ENCODE measurements at places on chromosomes 12 and 14. TPM values are rescaled to one million over a fixed set of nuclear protein-coding genes. Genes with fewer than 3 reads are reported as not detected.

The CDC42BPB gene
- 26.6 TPM for total RNA-seq

The TTC7B gene
- total RNA-seq = 40.2 TPM

The MANSC4 gene
- total RNA-seq = not detected

The TBX3 gene
- total RNA-seq = 3.3 TPM

The APAF1 gene
- 16.3 TPM for total RNA-seq

The VRTN gene
- total RNA-seq = not detected

GRCh38 chr14:76391981-76392690 lies 16.2 kb downstream of the ESRRB start:
- no peak for DNase-seq

GRCh38 chr12:69844416-69844815 lies 19.4 kb downstream of the MYRFL start:
- DNase-seq = no peak

- no peak for DNase-seq
These were observed 27.5 kb upstream of the PLEKHG7 start for GRCh38 chr12:92675092-92675865.

GRCh38 chr14:105865904-105866840 lies 339.8 kb downstream of the TMEM121 start:
- DNase-seq = no peak

GRCh38 chr12:48122065-48122834 lies 3.1 kb downstream of the PFKM start:
- DNase-seq = no peak

GRCh38 chr14:24036169-24036962 lies 15.4 kb upstream of the CARMIL3 start:
- peak; percentile 49 for DNase-seq

DNA sequence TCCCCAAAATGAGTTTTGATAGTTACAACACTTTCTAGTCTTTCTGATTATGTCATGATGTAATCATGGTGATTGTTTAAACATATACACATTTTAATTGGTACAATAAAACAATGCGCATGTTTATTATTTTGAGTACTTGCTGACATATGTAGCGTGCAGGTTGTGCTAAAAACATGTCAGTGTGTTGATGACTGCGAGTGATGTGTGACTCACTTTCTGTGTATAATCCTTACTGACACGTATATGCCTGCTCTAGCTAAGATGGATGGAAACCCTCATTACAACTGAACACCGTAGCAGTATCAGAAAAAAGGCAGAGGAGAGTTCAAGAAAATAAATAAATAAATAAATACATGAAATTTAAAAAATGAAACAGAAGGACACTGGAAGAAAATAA lies 1552.4 kb upstream of the FLRT2 start:
- DNase-seq = no peak

DNA sequence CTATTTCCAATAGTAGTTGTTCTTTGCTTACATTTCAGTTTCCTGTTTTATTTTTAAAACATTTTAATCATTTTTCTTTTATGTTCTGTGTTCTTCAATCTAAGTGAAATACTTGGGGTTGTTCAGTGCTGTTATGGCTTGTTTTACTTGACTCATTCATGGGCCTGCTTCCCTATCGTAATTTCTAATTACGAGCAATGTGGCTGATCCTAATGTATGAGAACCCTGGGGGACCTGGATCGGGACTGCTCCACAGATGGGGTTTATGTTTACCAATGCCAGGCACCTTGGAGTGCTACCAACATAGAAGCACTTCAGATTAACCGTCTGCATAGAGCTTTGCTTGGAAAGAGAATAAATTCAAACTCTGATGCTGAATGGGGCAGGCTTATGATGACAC lies 29.8 kb downstream of the TECPR2 start:
- DNase-seq = no peak

GRCh38 chr12:51626629-51627028 lies 35.6 kb downstream of the SCN8A start:
- DNase-seq = no peak

DNA sequence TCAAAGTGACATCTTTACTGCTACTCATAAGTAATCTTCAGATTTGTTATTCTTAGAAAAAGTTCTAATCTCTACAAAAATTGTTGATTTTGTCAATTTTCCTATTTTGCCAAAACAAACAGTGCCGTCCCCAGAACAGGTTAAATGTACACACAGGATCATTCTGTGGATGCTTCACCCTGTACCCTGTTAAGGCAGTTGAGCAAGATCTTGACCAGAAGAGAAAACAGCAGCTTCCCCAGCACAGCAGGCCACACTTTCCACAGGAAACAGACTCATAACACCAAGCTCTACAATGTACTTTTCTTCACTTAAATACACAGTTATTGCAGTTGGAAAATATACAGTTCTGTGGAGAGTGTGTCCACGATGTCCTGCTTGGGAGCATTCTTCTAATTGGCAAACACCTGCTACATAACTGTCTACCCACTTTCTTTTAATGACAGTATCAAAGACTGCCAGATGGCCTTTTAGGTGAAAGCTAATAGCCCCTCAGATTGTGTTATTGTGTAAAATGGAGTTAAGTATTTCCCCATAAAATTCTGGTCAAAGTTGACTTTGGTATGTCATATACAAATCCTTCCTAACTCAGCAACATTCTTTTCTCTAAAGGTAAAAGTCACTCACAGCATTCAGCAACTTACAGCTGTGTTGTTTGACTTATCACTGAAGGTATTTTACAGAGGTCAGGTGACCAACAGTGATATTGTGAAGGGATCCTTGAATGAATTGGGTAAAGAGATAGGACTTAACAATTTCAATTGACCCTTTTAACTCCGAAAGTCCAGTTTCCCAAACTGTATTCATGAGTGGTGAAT lies 77.0 kb downstream of the SEC23A start:
- DNase-seq = no peak

DNA sequence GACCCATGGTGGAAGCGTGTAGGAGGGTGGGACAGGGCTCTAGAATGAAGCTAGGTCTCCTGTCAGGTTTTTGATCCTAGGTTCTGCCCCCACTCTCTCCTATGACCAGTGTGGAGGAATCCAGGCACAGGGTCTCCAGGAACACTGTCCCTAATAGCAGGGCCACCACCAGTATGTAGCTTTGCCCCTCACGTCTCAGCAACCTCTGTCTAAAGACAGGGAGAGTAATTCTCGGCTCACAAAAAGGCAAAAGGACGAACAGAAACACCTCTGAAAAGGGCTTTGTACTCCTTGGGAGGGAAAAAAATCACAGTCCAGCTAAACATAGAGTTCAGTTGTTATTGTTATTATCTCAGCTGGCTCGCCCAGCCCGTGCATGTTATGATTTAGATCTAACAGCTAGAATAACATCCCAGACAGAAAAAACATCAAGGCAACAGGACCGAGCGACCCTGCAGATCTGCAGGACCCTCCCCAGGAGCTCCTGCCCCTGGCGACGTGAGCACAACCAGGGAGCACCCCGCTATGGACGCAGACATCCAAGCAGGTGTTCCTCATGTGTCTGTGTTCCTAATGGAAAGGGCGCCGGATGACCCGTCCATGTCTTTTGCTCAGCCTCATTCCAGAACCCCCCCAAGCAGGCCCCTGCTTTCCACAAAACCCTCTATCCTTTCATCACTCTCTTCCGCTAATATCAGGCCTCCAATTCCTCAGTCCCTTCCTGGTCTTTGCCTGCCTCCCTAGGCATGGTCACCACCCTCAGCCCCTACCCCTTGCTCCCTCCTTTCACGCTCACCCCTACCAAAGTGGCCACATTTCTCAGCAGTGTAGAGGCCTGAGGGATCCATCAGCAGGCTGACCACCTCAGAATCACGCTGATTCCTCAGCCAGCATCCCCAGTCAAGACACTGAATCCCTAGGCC lies 14.2 kb upstream of the SLC6A12 start:
- no peak for DNase-seq

DNA sequence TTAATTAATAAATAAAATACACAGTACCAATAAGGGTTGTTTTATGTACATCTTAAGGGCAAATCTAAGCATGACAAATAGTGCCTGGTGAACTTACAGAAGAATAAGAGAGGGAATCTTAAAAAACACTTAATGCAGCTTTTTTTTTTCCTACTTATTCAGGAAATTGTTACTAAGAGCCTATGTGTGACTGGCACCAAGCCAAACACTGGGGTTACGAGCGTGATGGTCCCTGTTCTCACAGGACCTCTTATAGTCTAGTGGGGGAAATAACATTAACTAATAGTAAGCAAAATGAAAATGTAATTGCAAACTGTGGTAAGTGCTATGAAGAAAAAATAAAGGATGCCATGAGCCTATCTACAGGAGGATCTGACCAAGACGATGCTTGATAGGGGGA lies 53.6 kb downstream of the RTN1 start:
- no peak for DNase-seq

DNA sequence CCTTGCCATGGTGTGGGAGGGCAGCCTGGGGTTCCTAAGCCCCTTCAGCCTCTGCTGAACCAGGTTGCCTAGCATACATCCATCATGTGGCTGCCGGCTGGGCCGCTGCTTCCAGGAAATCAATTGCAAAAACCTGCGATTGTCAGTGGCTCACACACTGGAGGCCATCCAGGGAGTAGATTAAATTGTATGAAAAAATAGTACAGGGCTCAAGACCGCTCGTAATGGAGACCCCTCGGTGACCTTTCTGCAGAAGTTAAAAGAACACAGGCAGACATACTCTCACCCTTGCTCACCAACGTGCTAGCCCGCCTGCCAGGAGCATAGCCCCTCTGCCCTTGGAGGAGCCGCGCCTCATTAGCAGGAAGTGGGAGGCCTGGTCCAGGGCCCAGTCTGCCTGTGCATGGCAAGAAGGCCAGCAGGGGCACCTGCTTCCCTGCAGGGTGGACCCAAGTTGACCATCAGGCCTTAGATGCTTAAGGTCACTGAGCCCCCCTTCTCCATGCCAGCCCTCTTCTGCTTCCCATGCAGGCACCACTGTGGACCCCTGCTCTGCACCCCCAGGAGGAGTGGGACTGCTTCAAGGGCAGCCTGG lies 31.4 kb upstream of the CIPC start:
- DNase-seq = no peak

GRCh38 chr12:104469066-104469465 lies 12.3 kb downstream of the CHST11 start:
- DNase-seq = no peak

All from A172 (cell line).